ENCODE measurements at places on chromosomes 2 and 18.

DNA sequence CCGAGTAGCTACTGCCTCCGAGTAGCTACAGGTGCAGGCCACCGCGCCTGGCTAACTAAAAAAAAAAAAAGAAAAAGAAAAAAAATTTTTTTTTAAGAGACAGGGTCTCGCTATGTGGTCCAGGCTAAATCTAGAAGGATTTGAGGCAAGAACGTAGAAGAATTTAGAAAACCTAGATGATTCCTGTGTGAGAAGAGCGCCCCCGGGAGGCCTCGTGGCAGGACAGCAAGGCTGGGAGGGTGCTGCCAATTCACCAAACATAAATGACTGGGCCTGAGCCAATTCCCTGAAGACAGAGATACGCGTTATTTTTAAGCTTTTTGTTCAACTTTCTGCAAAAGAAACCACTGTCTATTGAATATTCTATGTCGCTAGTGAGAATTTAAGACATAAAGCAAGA lies 90.1 kb upstream of the TGFA start:
- no peak for DNase-seq

DNA sequence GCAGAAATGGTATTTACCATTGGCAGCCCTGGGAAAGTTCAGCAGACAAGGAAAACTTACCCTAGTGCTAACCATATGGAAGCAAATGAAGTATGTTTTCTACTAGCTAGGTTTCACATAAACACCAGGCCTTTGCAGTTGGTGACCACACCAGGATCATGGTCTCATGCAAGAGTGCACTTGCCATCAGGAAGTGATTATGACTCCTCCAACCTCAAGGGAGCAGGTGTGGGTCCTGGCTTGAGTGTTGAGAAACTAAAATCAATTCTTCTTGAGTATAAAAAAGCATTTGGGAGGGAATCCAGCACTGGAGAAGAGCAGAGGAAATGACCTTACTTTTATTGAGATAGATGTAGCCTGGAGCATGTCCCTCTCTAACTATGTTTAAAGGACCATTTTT lies 56.8 kb upstream of the SPAG16 start:
- DNase-seq, result no peak

GRCh38 chr2:235218486-235218907 lies 266.7 kb downstream of the SH3BP4 start:
- DNase-seq, result no peak

DNA sequence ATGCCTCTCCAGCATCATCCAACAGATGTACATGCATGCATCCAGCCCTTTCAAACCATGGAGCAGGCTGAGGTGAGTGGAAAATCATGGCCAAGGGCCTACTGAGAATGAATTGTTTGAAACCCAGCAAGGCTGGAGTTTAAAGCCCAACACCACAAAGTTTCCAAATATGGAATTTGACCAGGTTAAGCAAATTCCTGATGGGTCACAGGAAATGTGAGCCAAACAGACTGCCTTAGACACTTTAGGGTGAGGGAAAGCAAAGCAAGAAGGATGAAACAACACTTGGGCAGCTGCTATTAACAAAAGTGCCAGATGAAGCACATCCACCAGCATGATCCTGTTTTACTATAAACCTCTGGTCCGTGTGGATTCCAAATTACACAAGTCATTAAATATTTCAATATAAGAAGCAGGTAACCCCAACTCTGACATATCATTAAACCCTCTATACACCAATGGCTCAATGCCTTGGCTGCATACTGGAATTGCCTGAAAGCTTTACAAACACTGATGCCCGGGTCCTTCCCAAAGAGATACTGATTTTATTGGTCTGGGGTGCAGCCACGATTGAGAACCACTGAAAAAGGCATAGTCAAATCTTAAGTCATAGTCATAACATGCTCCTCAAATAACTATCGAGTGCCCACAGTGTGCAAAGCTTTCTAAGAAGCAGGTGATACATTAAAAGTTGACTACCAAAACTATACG lies 9.1 kb downstream of the KLF7 start:
- DNase-seq, result no peak

GRCh38 chr2:144500563-144500962 lies 19.4 kb downstream of the ZEB2 start:
- no peak for DNase-seq

- DNase-seq, result no peak
Measured at GRCh38 chr18:9684881-9685614, 23.1 kb upstream of the RAB31 start.

- no peak for DNase-seq
Measured at GRCh38 chr2:150750720-150751119, 263.3 kb upstream of the RND3 start.

- DNase-seq, result no peak
Measured at GRCh38 chr2:26292646-26293045, 47.9 kb downstream of the HADHB start.

GRCh38 chr2:52097071-52097470 lies 1065.1 kb upstream of the NRXN1 start:
- no peak for DNase-seq

- no peak for DNase-seq
Measured at GRCh38 chr2:16931441-16931840, 265.8 kb upstream of the CYRIA start.

- DNase-seq, result no peak
Measured at GRCh38 chr2:84686783-84687476, 170.6 kb downstream of the DNAH6 start.

DNA sequence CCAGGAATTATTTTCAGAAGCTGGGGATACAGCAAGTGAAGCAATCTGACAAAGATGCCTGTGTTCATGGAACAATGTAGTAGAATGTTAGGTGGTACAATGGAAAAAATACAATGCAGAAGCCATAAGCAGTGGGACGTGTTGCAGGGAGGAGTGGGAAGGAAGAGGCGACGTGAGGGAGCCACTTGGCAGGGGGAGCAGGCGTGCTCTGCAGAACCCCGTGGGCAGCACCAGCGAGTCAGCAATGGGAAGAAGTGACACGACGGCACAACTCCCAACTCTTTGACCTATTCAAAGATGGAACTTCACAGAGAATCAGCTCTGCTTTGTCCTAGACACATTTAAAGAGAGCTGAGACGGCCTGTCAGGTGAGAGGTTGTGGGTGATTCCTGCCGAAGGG lies 30.5 kb downstream of the PRELID3A start:
- DNase-seq, result no peak

DNA sequence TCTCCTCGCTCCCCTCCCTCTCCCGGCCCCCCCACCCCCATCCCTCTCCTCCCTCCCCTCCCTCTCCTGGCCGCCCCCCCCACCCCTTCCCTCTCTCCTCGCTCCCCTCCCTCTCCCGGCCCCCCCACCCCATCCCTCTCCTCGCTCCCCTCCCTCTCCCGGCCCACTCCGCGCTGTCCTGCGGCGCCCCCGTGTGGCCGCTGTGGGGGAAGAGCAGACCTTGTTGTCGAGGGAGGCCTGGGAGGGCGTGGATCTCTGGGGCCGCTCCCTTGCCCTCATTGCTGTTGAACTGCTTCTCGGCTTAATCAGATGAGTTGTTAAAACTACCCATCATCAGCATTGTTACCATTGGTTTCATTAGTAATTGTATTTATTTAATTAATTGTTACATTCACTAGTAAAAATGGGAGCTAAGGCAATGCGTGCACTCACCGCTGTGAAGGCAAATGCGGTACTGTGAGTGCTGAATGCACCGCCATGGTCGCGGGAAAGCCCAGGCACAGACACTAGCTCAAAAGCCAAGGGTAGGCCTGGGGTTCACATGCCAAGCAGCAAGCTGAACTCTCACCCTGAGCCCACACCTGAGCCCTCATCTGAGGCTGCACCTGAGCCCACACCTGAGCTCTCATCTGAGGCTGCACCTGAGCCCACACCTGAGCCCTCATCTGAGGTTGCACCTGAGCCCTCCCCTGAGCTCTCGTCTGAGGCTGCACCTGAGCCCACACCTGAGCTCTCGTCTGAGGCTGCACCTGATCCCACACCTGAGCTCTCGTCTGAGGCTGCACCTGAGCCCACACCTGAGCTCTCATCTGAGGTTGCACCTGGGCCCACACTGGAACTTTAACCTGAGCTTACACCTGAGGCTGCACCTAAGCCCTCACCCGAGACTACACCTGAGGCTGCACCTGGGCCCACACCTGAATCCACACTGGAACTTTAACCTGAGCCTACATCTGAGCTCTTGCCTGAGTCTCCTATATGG lies 8.8 kb downstream of the RTP5 start:
- peak; percentile 61 for DNase-seq

DNA sequence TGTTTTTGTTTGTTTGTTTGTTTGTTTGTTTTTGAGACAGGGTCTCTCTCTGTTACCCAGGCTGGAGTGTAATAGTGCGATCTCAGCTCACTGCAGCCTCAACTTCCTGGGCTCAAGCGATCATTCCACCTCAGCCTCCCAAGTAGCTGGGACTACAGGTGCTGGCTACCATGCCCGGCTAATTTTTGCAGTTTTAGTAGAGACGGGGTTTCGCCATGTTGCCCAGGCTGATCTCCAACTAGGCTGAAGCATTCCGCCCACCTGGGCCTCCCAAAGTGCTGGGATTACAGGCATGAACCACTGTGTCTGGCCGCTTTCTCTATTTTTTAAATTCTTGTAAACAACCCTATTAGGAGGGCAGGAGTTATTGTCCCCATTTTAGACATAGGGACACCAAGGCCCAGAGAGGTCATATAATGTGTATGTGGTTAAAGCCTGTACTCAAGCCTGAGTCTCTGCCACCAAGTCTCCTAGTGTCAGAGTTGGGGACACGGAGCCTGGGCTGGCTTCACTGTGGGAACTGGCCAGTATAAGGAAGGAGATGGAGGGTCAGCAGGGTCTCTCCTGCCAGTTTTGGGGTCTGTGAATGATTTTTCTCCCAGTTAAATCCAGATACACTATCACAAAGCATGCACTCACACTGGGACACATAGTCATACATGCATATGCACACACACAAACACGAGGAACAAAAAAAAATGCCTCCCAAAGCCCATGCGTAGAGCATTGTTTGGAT lies 27.5 kb upstream of the MCFD2 start:
- DNase-seq, result no peak

GRCh38 chr18:79374408-79375171 lies 21.1 kb upstream of the NFATC1 start:
- no peak for DNase-seq

- DNase-seq, result peak; percentile 54
Measured at GRCh38 chr2:174492963-174493431, 6.2 kb upstream of the GPR155 start.

DNA sequence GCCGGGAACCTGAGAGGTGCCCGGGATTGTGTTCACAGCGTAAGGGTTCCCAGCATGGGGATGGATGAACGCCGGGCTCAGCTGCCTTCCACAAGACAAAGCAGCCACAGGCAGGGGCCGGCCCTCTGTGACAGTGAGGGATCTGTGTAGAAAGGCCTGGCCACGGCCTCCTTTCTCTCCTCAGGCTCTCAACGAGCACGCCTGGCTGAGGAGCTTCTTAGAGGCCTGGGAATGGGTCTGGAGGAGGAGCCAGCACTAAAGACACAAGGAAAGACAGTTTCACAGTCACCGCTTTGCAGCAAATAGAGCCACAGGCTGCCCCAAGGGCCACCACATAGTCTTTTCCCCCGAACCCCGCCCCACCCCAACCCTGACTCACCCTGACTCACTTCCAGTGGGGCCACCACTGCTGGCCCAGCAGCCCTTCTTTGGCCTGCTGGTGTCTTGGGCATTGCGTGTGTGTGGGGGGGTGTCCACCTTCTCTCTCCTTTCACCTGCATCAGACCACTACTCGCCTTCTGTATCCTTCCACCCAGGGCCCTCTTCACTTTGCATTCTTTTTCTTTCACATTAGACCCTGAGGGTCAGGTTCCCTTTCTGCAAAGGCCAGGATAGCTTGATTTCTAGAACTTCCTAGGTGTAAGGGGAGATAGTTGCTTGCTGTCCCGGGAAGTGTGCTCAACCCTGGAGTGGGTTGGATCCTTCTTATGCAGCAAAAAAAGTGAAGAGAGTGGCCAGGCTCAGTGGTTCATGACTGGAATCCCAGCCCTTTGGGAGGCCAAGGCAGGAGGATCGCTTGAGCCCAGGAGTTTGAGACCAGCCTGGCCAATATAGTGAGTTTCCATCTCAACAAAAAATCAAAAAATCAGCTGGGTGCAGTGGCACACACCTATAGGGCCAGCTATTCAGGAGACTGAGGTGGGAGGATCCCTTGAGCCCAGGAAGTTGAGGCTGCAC lies 19.3 kb upstream of the HPCAL1 start:
- no peak for DNase-seq

- DNase-seq, result no peak
Measured at GRCh38 chr18:37464257-37464656, 101.3 kb downstream of the CELF4 start.

DNA sequence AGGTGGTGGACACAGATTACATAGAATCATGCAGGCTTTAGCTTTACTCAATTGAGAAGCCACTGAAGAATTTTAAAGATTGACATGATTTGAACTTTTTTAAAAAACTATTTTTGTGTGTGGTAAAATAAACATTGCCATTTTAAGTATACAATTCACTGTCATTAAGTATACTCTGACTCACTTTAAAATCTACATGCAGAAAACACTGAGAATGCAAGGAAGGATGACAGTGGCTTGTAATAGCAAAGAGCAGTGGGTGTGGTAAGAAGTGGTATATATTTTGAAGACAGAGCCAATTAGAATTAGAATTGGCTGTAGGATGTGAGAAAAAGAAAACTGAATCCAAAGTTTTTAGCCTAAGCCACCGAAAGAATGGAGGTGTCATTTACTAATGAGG lies 14.9 kb downstream of the TRMT61B start:
- DNase-seq, result no peak

DNA sequence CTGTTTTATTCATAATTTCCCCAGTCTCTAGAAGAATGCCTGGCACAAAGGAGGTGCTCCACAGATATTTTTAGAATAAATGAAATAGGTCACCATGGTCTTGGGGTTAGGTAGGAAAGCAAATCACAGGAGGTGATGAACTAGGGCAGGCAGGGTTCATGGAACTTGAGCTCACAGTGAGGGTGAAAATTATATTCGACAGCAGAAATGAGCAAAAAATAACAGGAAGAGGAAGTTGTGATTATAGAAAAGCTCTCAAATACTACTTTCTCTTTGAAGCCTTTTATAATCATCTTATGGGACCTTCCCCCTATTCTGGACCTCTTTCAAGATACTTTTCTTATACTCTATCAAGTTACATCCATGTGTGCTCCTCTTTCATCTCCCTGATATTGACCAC lies 4.5 kb upstream of the CREB1 start:
- no peak for DNase-seq

GRCh38 chr2:143946436-143947391 lies 573.2 kb downstream of the ZEB2 start:
- no peak for DNase-seq

DNA sequence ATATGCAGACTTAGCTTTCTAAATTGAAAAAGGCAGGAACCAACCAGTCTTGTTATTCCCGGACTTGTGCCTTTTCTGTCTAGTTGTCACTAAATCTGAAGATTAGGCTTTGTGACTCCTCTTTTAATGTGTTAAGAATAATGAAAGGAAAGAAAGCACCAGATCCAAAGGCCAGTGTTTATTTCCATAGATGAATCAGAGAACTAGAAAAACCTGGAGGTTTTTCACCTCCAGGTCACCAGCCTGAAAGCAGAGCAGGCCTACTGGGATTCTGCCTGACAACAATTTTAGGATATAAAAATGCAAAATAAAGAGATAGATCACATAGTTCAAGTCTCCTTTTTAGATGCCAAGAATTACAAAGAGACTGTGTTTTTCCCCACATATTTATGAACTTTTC lies 160.4 kb downstream of the GULP1 start:
- no peak for DNase-seq

- DNase-seq, result no peak
Measured at GRCh38 chr2:25032094-25032493, 9.8 kb upstream of the EFR3B start.
